Suppressor macrophage treated with lipopolysaccharide for 4 hours (primary cell): ENCODE measurements at places on chromosomes 1 and 21.
A peak's percentile ranks its signal among the peaks of the same experiment; 100 is the strongest.

- no peak for DNase-seq
Measured at GRCh38 chr1:44740179-44740617, 561 bp downstream of the KIF2C start.

DNA sequence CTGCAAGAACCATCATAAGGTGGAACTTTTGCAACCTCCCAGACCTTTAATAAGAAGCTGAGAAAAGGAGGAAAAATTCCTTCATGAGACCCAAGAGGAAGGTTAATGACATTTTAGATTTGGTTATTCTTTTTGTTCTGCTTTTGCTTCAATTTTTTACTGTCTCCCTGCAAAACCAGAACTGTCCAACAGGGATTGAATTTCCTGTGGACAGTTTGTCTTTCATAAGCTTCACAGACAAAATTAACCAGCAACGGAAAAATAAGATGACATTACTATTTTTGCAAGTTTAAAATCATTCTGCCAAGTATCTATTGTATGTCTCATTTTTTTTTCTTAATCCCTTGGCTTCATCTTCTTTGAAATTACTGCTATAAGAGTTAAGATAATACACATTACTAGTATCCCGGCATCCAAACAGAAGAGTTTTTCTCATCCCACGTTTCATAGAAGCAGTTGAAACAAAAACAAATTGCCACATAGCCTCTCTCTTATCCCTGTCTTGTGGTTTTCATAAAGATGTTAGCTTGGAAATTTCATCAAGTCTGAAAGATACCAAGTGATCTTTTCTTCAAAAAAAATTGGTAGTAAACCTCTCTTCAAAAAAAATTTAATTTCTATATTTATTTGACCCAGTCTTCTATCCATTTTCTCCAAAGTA is 465.3 kb upstream of the PTBP2 start:
- DNase-seq, result no peak

DNA sequence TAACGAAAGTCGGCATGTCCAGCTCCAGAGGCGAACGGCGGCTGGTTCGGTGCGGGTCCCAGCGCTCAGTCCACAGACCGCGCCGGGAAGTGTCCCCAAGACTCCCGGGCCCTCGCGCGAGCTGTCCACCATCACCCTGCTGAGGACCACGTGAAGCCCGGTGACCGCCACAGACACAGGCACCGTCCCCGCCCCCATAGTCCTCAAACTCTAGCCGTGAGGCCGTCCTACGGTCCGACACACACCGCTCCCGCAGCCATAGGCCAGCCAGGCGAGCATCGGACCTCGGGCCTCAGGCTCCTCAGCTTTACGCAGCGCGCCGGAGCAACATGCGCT is 535 bp downstream of the SETD4 start:
- DNase-seq, result peak; percentile 48

DNA sequence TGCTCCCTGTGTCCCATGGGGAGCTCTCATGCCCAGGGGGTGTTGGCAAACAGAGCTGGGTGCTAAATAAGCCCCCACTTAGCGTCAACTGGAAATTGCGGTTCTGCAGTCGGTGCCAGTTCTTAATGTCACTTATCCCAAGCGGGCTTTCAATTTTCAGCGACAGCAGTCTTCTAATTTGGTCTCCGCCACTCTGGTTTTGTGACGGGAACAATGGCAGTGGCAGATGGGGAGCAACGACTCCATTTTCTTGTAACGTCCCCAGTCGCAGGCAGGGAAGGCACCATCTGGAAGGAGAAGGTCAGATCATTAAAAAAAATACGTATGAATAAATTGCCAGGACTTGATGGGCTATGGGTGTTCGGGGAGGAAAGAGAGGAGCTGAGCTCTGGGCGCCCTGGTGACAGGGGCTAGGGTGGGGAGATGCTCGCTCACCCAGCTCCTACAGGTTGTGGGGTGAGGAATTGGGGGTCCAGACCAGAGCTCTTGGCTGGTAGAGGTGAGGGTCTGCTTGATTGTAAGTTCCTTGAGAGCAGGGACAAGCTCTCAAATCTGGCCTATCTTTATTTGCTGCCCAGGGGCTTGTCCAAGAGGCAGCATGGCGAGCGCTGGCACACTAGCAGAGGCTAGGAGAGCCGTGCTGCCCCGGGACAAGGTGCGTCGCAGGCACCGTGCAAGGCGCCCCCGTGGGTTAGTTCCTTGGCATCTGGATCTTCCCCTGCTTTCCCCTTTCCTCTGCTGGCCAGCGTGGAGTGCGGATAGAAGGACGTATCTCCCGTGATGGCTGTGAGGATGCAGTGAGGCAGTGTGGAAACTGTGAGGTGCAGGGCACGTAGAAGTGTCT is 105.8 kb downstream of the ARHGEF10L start:
- no peak for DNase-seq

DNA sequence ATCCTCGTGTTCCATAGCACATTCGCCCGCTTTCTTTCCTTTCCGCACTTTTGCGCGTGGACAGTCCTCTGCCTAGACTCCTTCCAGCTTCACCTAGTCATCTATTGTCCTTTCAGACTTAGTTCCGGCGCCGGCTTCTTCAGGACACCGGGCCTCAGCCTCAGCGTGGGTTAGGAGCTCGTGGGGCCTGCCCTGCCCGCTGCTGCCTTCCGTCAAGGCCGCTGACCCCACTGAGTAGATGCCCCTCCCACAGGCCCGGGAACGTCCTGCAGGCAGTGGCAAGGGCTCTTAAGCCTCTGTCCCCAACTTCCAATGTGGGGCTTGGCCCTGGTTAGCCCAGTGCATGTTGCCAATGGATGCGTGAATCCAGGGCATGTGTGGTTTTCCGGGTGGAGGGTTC is 11.4 kb downstream of the DMRTB1 start:
- DNase-seq, result no peak

DNA sequence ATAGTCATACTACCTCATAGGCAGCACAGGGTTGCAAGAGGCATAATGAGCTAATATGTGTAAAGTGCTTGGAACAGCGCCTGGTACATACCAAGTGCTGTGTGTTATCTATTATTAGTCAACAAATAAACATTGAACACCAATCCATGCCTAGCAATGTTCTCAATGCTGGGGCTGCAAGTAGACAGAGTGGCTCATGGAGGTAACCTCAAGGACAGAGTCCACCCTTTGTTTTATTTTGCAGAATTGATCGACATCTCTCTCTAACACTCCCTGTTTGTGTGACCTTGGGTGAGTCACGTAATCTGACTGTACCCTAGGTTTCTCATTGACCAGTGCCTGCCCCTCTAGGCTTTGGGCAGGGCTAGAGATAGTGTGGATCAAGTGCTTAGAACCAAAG is 164.0 kb upstream of the KLHDC7A start:
- DNase-seq, result no peak

DNA sequence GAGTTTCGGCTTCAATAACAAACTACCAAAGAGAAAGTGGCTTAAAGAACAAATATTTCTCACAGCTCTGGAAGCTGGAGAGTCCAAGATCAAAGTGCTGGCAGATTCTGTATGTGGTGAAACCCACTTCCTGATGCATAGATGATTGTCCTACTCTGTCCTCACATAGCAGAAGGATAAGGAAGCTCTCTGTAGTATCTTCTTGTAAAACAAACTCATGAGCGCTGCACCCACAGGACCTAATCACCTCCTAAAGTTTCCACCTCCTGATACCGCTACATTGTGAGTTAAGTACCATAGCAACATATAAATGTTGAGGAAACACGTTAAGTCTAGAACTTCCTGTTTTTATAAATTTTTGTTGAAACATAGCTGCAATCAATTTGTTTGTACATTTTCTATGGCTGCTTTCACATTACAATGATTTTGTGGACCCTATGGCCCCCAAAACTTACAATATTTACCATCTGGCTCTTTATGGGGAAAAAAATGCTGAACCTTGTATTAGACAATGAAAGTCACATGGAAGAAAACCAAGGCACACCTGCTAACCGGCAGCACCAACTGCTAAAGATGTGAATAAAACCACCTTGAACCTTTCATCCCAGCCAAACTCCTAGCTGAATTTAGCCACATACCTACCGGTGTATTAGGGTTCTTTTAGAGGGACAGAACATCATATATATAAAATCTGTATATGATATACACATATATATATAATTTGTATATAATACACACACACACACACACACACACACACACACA is 1423.4 kb downstream of the NCAM2 start:
- no peak for DNase-seq

- DNase-seq, result peak; percentile 47
Measured at GRCh38 chr1:41955461-41956159, 36.9 kb upstream of the HIVEP3 start.

DNA sequence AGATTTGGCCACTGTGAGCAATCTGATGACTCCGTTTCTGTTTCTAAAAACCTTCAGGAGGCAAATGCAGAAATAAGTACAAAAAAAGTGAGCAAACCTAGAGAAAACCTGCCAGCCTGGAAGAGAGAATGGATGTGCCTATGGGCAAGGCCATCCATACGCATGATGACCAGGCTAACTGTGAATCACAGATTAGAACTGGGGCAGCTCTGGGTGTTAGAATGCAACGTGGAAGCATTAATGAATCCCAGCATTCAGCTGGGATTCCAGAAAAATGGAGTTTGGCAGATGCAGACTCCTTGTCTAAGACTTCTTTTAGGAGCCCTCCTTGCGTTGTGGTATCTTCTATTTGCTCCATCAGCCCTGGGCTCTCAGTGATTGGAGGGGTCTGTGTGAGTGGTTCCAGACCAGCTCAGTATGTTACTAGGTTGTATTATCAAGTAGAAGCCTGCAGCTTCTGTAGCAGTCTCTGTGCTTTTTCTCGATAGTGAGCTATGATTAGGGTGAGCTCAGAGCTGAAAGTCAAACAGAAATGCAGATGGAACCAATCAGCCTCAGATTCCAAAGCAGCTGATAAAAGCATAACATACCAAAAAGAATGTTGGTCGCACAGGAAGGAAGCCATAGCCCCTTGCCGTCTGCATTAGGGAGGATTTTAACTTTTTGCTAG is 154.0 kb downstream of the PSMG1 start:
- no peak for DNase-seq

DNA sequence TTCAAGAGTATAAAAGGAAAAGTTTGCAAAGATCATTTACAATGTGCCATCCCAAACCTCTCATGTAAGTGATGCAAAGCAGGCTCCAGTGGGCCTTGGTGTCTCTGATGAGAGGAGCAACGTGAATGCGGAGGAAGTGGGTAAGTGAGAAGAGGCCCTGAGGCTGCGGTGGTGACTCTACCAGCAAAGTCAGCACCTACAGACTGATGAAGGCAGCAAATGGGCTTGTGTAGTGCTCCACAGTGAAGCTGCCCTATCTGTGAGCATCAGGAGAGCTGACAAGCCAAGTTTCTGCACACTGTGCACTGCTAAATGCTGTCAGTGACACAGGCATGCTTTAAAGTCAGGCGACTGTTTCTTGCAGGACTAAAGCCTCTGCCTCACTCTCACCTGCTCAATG is 15.6 kb upstream of the RAP1A start:
- peak; percentile 29 for DNase-seq

- no peak for DNase-seq
Measured at GRCh38 chr1:170041423-170042192, 32.9 kb downstream of the KIFAP3 start.

DNA sequence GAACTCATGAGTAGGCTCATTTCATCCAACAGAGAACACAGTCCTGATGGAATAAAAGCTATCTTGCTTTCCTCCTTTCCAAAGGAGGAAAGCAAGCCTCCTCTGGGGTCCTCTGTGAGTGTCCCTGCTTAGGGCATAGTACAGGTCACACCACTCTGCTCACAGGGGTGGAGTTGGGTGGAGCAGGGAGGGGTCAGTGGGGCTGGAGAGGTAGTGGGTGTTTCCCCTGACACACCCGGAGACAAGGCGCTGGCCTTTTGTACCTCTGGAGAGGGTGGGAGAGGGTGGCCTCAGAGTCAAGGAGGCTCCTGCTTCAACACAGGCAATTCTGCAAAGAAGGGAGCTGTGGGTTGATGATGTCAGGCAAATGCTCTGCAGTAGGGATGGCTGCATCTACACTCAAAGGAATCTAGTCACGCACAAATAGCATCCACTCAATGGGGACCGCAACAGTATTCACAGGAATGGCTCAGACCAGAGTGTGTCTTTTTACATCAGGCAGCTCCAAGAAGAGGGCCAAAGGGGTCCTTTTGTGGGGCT is 58.6 kb upstream of the PLXNA2 start:
- DNase-seq, result no peak

- peak; percentile 38 for DNase-seq
Measured at GRCh38 chr1:226443439-226443838, 35.5 kb upstream of the PARP1 start.

- DNase-seq, result no peak
Measured at GRCh38 chr1:87963556-87963955, 634.9 kb downstream of the LMO4 start.

DNA sequence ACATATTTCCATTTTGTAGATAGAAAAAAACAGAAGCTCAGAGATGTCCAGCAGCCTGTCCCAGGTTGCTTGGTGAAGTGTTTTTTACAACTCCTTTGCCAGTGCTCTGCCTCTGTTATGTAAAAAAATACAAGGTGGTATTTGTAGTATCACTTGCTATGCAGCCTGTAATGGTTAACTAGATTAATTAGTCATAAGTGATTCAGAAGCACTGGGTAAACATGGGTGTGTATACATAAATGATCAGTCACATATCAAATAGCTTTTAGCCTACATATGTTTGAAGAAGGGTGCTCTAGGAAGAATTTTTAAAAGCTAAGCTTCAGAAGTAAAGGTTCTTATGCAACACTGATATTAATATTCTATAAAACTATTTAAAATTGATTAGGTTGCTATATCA is 70.0 kb upstream of the MAGI3 start:
- DNase-seq, result no peak

GRCh38 chr1:84702143-84702542 is 11.9 kb upstream of the SSX2IP start:
- no peak for DNase-seq
